ENCODE measurements at places on chromosomes 3 and 15. TPM values are rescaled to one million over a fixed set of nuclear protein-coding genes. Genes with fewer than 3 reads are reported as not detected.

The RASSF1 gene
- 29.6 TPM for polyA plus RNA-seq

The MAP1A gene
- 1.4 TPM for polyA plus RNA-seq

The IMPG2 gene
- not detected for polyA plus RNA-seq

The FYTTD1 gene
- polyA plus RNA-seq, result 15.5 TPM

The PYGO1 gene
- 0.93 TPM for polyA plus RNA-seq

The MME gene
- polyA plus RNA-seq, result 4.5 TPM

The VEPH1 gene
- 1.6 TPM for polyA plus RNA-seq

DNA sequence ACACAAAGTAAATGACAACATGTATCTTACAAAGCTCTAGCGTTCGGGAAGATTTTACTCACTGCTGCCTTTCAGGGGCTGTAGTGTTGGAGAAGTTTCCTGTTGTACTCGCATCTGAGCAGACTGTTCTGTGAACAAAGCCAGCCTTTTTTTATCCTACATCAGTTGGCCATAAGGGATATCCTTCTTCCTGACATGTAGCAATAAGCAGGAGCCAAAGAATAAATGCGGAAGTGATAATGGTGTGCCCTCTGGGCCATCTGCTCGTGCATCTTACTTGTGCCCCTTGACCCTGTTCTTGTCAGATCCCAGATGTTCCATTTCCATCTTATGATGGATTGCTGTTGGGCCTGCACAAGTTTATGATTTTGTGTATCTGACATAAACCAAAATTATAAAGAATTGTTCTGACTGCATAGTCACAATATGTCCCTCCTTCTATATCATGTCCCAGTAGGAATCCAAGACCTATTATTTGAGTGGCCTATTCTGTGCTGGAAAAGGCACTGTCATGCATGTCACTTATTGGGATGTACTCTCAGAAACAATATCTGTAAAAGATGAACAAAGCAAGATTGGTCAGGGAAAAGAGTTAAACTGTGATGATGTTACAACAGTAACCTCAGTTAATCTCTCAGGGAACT, 631.3 kb downstream of the NSUN3 start:
- no peaks in the 10 kb centered on the region for H3K36me3 ChIP-seq
- H3K27me3 ChIP-seq, result no peaks in the 10 kb centered on the region
- H3K27ac ChIP-seq, result no peak overlapping the region
- H3K4me3 ChIP-seq, result no peak overlapping the region
- H3K4me1 ChIP-seq, result no peaks in the 10 kb centered on the region

GRCh38 chr3:46935168-46935858, 41.2 kb downstream of the CCDC12 start:
- peak; percentile 92 for DNase-seq
- no peaks in the 10 kb centered on the region for H3K27me3 ChIP-seq
- H3K27ac ChIP-seq, result peak overlapping the region; percentile 88
- peaks cover 78% of the 10 kb centered on the region for H3K4me1 ChIP-seq
- H3K36me3 ChIP-seq, result peaks cover 40% of the 10 kb centered on the region

DNA sequence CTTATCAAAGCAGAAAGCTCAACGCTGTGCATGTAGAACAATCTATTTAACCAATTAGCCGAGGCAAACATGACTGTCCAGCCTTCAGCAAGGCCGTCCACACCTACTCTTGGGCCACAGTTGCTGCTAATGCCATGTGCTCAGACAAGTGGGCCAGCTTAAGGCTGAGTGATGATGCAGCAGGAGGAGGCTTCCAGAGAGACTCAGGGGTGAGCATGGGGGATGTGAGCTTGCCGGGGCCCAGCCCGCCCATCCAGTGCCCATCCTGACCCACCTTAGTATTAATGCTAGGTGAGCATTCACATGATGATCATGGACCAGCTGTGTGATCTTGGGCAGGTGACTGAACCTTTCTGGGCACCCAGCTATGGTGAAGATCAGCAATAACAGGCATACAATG, 150.1 kb downstream of the TPRA1 start:
- H3K27ac ChIP-seq, result no peak overlapping the region
- H3K27me3 ChIP-seq, result no peaks in the 10 kb centered on the region
- H3K4me1 ChIP-seq, result no peaks in the 10 kb centered on the region
- DNase-seq, result no peak

DNA sequence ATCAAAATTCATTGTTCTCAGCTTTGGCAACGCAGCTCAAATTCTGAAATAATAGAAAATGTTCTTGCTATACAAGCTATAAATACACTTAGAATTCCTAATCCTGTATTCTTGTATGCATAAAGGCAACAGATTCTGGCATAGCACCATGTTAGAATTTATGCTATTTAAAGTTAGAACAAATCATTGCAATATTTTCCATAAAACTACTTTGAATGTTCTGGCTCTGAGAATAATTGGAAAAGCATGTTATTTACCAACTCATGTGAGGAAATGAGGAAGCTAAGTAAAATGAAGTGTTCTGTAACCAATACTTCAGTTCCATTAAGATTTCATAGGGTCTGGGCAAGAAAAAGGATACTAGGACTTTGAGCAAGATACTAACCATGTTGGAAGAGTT, 888.9 kb downstream of the SQOR start:
- no peak for DNase-seq
- H3K36me3 ChIP-seq, result no peaks in the 10 kb centered on the region
- H3K4me3 ChIP-seq, result no peak overlapping the region

- H3K27me3 ChIP-seq, result no peaks in the 10 kb centered on the region
- no peak overlapping the region for H3K4me3 ChIP-seq
- DNase-seq, result no peak
- H3K4me1 ChIP-seq, result peaks cover 18% of the 10 kb centered on the region
- no peaks in the 10 kb centered on the region for H3K36me3 ChIP-seq
These were observed 429.6 kb downstream of the LPP start for GRCh38 chr3:188583341-188584161.

GRCh38 chr3:84692261-84692660, 266.5 kb upstream of the CADM2 start:
- H3K4me1 ChIP-seq, result no peaks in the 10 kb centered on the region
- H3K27ac ChIP-seq, result no peak overlapping the region
- no peak overlapping the region for H3K4me3 ChIP-seq
- no peaks in the 10 kb centered on the region for H3K27me3 ChIP-seq

DNA sequence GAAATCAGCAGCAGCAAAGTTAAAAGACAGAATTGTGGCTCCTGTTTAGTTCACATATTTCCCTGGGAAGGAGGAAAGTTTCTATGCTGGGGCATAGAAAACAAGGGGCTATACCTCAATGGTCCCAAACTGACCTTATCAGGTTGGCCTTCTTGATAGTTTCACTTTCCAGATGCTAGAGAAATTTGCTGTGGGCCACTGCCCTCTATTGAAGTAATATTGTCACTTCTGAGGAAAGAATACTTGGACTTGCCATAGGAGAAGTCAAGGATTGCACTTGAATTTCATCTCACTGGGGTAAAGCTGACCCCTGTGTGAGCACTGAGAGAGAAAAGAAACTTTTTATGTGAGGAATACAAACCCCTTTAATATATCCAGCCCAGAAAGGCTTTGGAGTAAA, 49.3 kb upstream of the XCR1 start:
- H3K27ac ChIP-seq, result no peak overlapping the region
- H3K4me1 ChIP-seq, result no peaks in the 10 kb centered on the region
- DNase-seq, result no peak
- no peaks in the 10 kb centered on the region for H3K36me3 ChIP-seq
- H3K4me3 ChIP-seq, result no peak overlapping the region

DNA sequence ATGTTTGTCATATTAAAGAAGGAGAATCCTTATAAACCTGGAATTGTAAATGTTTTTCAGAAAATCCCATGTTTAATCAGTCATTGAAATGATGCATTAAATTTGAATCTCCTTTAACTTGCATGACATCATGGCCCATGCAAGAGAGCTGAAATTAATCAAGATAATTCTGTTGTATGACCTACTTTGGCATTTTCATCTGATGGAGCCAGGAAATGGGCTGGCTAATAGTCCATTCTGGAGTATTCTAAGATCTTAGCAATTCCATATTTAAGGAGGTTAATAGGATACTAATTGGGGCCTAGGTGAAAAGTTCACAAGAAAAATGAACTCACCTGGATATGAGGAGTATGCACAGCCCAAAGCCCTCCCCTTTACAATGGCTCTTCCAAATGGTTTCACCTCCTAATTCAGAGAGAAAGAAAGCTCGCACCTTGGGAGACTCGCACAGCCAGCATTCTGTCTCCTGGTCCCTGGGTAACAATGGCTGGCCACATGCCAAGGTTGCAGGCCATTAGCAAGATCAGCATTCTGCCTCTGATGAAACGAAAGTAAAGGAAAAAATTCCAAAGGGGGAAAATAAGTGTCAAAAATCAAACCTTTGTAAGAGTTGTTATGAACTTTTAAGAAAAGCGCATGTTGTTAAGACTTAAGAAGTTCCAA, 786.4 kb downstream of the MCTP2 start:
- peak; percentile 86 for DNase-seq
- H3K36me3 ChIP-seq, result no peaks in the 10 kb centered on the region
- no peak overlapping the region for H3K4me3 ChIP-seq
- H3K27ac ChIP-seq, result no peak overlapping the region
- no peaks in the 10 kb centered on the region for H3K27me3 ChIP-seq

- H3K4me3 ChIP-seq, result no peak overlapping the region
- H3K27ac ChIP-seq, result no peak overlapping the region
- peaks cover 15% of the 10 kb centered on the region for H3K4me1 ChIP-seq
- H3K27me3 ChIP-seq, result no peaks in the 10 kb centered on the region
- H3K36me3 ChIP-seq, result no peaks in the 10 kb centered on the region
- no peak for DNase-seq
These were observed 173.8 kb downstream of the FNDC3B start for GRCh38 chr3:172213200-172213599.

DNA sequence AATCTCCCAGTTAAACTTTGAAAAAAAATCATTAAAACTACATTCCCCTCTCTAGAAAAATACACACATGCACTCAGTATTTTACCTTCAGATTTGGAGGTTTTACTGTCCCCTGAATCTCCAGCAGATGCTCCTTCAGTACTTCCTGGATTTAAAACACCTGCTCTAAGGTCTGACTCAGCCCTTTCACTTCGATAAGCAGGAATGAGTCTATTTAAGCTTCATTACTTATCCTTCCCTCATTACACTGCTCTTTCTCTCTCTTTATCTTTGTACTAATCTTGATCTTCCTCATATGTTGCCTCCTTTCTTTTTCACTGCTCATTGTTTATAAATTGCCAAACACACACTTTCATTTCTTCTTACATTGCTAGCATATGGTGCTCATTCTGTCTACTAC, 443.9 kb downstream of the DIPK2A start:
- no peaks in the 10 kb centered on the region for H3K4me1 ChIP-seq
- H3K27ac ChIP-seq, result no peak overlapping the region
- DNase-seq, result no peak
- H3K4me3 ChIP-seq, result no peak overlapping the region

- H3K4me3 ChIP-seq, result no peak overlapping the region
- H3K27ac ChIP-seq, result no peak overlapping the region
- no peak for DNase-seq
- no peaks in the 10 kb centered on the region for H3K27me3 ChIP-seq
- peaks cover 77% of the 10 kb centered on the region for H3K4me1 ChIP-seq
These were observed 48.4 kb downstream of the GOLIM4 start for GRCh38 chr3:168047190-168047795.

- H3K27me3 ChIP-seq, result no peaks in the 10 kb centered on the region
- H3K27ac ChIP-seq, result peak overlapping the region; percentile 88
- peak; percentile 42 for DNase-seq
- peak overlapping the region; percentile 66 for H3K4me3 ChIP-seq
- H3K4me1 ChIP-seq, result peaks cover 56% of the 10 kb centered on the region
These were observed 375 bp upstream of the MYZAP start for GRCh38 chr15:57591237-57591821.

DNA sequence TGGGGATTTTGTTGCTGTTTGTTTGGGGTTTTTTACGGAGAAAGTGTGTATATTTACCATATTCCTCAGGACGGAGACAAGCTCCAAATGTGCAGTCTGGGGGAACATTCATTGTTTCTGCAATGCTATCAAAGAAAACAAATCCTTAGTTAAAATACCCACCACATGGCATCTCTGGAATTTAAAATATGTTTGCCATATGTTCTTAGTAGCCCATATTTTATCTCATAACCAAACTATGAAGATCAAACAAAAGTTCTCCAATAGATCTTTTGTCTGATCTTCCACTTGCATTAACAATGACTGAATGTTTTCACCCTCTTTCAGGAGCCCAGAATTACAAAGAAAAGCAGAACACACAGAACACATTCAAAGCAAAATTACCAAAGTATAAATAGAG, 35.3 kb downstream of the EFHB start:
- no peaks in the 10 kb centered on the region for H3K27me3 ChIP-seq
- DNase-seq, result no peak
- peaks cover 3% of the 10 kb centered on the region for H3K4me1 ChIP-seq

- DNase-seq, result no peak
- H3K4me1 ChIP-seq, result no peaks in the 10 kb centered on the region
- no peak overlapping the region for H3K4me3 ChIP-seq
- no peaks in the 10 kb centered on the region for H3K36me3 ChIP-seq
- no peak overlapping the region for H3K27ac ChIP-seq
These were observed 2.5 kb downstream of the SCG5 start for GRCh38 chr15:32643907-32644445.

DNA sequence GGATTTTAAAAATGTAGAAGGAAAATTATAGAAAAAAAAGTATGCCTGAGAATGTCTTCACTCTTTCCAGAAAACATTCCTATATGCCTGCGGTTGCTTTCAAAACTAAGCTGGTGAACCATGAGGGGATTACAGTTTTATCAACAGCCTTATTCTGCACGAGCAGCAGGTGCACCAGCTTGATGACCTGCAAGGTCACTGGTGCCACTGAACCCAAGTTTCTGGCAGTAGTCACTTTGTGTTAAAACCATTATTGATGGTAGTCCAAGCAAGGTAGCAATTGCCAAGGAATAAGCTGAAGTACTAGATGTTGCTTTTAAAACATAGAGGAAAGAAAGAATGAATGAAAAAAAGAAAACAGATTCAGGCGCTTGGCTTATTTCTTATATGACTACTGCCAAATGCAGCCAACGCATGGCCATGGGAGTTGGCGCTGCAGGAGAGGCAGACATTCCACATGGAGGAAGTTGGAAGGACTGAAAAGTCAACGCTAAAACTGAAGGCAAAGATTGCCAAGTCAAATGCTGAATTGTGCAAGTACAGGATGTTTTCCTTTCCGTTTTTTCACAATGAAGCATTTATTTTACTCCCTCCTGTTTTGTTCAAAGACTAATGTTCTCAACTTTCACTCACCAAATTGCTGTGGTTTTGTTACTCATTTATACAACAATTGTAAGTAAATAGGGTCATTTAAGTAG, 601.4 kb downstream of the CADM2 start:
- H3K36me3 ChIP-seq, result no peaks in the 10 kb centered on the region
- H3K4me1 ChIP-seq, result no peaks in the 10 kb centered on the region
- peak; percentile 7 for DNase-seq
- no peaks in the 10 kb centered on the region for H3K27me3 ChIP-seq
- H3K4me3 ChIP-seq, result no peak overlapping the region

All from stomach (tissue), 19 donors.